ENCODE measurements at places on chromosomes 16 and 17.

- peak; percentile 77 for DNase-seq
These were observed 4.7 kb upstream of the MMP15 start for GRCh38 chr16:58020628-58021521.

- no peak for DNase-seq
These were observed 4.7 kb upstream of the MPO start for GRCh38 chr17:58285422-58285810.

DNA sequence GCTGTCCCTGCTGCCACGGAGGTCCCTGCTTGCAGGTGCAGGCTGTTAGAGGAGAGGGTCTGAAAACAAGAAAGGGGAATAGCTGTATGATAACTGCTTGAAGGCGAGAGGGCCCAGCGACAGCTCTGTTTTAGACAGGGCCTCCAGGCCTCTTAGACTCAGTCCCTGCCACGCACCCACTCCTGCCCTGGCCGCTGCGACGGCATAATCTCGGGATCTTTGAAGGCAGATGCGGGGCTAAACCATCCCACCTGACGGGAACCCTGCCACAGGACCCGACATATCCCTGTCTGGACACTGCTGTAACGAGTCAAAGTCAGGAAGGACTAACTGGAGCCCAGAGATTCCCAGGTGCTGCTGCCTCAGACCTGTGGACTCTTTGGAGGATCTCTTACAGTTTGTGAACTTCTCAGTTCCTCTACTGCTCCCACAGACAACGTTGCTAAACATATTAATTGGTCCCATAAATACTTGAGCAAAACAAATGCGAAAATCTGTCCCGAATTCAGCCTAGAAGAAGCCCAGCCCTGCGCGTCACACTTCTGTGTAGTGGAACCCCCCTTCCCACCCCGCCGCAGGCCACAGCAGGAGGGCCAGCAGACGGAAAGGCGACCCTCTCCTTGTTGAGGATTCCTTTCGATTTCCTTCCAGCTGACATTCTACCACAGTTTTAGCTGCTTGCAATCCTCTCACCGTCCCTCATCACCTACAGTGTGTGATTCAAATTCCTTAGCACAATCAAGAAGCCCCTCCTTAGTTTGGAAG, 998 bp upstream of the TMEM11 start:
- DNase-seq = peak; percentile 54

- no peak for DNase-seq
These were observed 16.2 kb upstream of the ALOX15 start for GRCh38 chr17:4657678-4658077.

DNA sequence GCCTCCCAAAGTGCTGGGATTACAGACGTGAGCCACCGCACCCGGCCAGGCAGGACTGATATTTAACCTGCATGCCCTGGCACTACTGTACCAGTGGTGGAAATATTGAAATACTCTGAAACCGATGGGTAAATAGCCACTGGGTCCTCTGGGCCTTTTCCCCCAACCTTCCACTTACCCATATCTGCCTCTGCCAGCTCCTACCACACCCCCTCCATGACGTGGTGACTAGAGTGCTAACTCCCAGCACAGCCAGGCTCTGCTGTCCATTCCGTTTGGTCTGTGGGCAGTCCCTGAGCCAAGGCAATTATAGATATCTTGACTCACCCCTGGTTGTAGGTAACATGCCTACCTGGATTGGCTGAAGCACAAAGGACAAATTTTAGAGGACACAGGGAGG, 187.8 kb downstream of the PRKCB start:
- DNase-seq = no peak

GRCh38 chr16:87423429-87423828, 31.3 kb downstream of the MAP1LC3B start:
- DNase-seq = no peak

- DNase-seq = no peak
These were observed 823 bp upstream of the CD2BP2 start for GRCh38 chr16:30355954-30356308.

GRCh38 chr17:70989280-70989679, 819.9 kb downstream of the KCNJ2 start:
- no peak for DNase-seq

GRCh38 chr17:70984873-70985272, 815.5 kb downstream of the KCNJ2 start:
- DNase-seq = no peak

GRCh38 chr17:61442136-61442775, 10.0 kb upstream of the TBX4 start:
- no peak for DNase-seq

- no peak for DNase-seq
These were observed 8.8 kb upstream of the VPS4A start for GRCh38 chr16:69302301-69302700.

GRCh38 chr17:13096291-13096690, 78.5 kb upstream of the ELAC2 start:
- no peak for DNase-seq

- DNase-seq = no peak
These were observed 22.7 kb downstream of the PIEZO1 start for GRCh38 chr16:88762258-88762870.

All from WTC11 (cell line).